EH (cell line): ENCODE measurements at places on chromosomes 13 and 19.

GRCh38 chr19:823565-824121 lies 1.9 kb upstream of the PLPPR3 start:
- no peak for DNase-seq

GRCh38 chr19:1076951-1077350 lies 10.0 kb downstream of the ARHGAP45 start:
- no peak for DNase-seq

GRCh38 chr13:43269037-43269481 lies 245.7 kb downstream of the DNAJC15 start:
- peak; percentile 98 for DNase-seq

DNA sequence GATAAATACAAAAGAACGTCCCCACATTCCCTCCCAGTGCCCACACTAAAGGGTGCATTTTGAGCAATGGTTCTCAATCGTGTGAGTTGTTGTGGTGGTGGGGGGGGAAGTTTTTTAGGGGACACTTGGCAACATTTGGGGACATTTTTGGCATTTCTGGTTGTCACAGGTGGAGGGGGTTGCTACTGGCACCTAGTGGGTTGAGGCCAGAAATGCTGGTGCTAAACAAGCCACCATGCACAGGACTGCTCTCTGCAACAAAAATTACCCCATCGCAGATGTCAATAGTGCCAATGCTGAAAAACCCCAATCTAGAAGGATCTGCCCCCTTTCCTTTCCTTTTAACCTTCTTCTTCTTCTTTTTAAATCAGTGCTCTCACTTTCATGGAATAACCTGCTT lies 453.3 kb downstream of the TSHZ3 start:
- no peak for DNase-seq

GRCh38 chr13:18996627-18997051 lies 185.0 kb downstream of the TUBA3C start:
- no peak for DNase-seq

DNA sequence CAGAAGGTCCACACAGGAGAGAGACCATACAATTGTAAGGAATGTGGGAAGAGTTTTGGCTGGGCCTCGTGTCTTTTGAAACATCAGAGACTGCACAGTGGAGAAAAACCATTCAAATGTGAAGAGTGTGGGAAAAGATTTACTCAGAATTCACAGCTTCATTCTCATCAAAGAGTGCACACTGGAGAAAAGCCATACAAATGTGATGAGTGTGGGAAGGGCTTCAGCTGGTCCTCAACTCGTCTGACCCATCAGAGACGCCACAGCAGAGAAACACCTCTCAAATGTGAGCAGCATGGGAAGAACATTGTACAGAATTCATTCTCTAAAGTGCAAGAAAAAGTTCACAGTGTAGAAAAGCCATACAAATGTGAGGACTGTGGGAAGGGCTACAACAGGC lies 5.4 kb upstream of the ZNF225 start:
- no peak for DNase-seq
